Amygdala (tissue), 56 donors: ENCODE measurements at places on chromosomes 11 and 22.

DNA sequence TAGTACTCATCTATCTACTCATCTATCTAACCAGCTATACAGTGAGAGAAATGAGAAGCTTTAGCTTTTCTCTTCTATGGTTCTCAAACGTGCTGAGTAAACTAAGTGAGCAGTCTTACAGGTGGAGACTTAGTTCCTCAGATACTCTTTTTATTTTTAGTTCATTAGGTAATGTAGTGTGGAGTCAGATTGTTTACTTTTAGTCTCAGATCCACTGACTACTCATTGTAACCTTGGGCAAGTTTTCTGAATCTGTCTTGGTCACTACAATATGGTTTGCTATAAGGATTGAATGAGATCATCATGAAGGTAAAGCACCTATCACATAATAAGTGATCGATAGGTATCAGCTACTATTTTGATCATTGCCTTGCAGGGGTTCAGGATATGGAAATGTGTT is 160.1 kb downstream of the RAB38 start:
- DNase-seq = no peak

DNA sequence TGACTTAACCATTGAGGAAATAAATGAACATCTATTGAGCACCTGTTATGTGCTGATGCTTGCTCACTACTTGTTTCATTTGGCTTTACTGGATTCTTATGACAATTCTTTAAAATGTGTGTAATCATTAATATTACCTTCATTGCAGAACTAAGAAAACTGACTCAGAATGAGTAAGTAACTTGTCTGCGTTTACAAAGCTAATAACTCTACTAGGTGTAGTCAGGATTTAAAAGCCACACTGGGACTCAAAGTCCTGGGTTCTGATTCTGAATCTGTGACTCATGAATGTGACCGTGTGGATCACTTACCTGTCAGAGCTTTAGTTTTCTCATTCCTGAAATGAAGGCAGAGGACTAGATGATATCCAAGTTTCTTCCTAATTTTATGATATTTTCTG is 23.4 kb upstream of the KIRREL3 start:
- DNase-seq = no peak

- no peak for DNase-seq
These were observed 21.7 kb upstream of the PICK1 start for GRCh38 chr22:38035530-38035885.

DNA sequence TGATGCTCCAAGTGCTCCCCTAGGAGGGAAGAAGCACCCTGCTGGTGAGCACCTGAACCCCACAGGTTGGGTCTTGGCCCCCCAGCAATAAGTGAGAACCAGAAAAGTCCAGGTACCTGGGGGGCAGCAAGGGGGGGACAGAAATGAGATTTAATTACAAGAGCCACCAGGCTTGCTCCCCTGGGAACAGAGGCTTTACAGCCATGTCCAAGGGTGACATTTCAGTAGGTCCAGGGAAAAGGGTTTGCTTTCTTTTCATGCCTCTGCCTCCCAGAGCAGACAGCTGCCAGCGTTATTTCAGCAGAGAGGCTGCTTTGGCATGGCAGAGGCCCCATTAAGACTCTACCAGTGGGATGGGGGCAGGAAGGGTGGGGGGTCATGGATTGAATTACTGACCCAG is 437.7 kb downstream of the BUD13 start:
- no peak for DNase-seq
